ENCODE measurements at places on chromosomes 12 and 14.
A peak's percentile ranks its signal among the peaks of the same experiment; 100 is the strongest.

- DNase-seq: peak; percentile 24
Observed at GRCh38 chr14:55107766-55108554, 21.1 kb upstream of the LGALS3 start.

DNA sequence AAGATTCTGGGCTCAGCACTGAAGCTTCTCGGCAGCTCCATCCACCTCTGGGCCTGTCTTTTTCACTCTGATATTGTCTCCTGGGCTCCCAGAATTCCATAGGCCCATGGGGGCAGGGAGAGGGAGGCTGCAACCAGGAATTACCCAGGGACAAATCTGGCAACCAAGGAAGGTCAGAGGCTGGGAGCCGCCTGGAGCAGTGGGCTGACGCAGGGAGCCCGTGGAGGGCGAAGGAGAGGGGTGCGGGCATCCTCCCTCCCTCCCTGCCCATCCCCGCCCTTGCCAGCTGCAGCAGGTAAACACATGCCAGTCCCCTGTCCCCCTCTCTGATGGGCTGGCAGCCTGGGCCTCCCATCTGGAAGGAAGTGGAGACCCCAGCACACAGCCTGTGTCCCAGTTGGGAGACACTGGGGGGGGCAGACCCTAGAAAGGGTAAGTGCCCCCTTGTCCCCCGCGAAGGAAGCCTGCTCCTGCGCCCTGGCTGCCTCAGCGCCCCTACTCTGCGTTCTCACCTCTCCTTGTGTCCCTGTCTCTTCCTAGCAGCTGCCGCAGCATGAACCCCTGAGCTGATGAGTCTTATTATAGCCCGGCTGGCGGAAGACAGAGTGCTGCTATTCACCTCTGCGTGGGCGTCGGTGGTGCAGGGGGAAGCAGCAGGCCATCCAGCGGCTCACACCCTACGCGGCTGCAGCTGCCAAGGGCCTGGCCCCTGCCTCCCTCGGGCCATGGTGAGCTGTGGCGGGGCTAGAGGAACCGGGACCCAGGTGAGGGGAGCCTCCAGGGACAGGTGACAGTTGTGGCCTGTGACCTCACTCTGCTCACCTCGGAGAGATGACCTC, 6.7 kb downstream of the LRTM2 start:
- no peak for DNase-seq

DNA sequence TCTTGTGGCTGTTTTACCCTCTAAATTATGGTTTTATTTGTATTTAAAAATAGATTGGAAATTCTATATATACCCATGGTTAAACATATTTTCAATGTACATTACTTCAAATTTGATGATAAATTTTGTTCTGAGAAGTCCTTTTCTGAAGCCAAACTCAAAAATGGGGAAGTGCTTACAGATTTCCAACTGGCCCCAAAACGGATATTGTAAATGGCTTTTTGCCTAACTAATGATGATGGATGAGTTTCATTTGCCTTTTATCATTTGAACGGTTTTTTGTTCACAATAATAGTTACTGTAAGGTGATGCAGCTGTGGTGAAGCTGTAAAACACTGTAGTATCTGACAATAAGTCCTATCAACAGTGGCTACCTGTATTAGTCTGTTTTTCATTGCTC, 136.9 kb downstream of the FUT8 start:
- DNase-seq: no peak

DNA sequence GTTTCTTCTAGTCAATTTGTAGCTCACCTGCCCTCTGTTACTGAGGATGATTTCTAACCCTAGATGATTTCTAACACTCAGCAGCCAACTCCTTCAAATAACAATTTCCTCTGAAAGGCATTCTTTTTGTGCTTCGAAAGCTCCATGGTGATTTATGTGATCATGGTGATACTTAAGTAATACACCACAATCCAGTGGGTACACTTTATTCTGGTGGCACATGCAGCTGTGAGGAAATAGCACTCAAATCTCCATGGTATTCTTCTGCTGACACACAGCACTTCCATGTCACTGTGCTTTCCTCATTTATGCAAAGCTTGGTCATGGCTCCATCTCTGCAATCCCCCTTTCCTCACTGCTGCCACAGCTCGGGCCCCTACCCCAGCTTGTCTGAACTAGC, 73.7 kb downstream of the PTPN21 start:
- DNase-seq: no peak

DNA sequence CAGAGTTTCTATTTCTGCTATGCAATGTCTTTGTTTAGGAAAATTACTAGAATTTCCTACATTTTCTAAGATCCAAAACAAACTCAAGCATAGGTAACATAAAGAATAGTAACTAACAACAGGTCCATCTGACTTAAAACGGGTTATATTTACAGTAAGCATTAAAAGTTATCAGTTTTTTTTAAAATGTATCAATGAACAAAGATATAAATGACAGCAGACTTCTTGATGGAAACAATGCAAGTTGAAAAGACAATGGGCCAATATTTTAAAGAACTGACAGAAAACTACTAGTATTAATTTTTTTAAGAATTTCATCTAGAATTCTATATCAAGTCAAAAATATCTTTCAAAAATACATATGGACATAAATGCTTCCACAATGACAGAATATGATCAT, 367.1 kb upstream of the MGAT4C start:
- no peak for DNase-seq

- no peak for DNase-seq
Observed at GRCh38 chr12:57895389-57896114, 45.8 kb upstream of the ATP23 start.

DNA sequence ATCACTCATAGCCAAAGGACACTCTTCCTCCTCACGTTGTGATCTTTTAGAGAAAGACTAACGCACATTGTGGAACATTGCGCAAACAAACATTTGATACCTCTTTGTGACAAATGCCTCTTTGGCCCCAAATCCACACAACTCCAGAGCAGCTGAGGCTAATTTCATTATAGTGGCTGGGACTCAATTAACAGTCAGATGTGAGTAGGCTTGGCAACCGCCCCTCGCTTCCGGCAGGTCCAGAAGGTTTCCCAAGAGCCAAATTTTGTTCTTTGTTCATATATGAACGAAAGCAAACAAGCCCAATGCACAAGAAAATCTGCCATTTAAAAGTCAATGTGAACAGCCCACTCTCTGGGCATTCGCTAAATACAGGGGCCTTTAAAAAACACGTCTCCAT, 273.9 kb downstream of the GLT1D1 start:
- DNase-seq: no peak

- no peak for DNase-seq
Observed at GRCh38 chr12:45575417-45575816, 154.1 kb upstream of the ARID2 start.

GRCh38 chr14:94904636-94905035, 134.7 kb upstream of the GSC start:
- DNase-seq: no peak

- no peak for DNase-seq
Observed at GRCh38 chr12:117819160-117819559, 149.6 kb downstream of the KSR2 start.

DNA sequence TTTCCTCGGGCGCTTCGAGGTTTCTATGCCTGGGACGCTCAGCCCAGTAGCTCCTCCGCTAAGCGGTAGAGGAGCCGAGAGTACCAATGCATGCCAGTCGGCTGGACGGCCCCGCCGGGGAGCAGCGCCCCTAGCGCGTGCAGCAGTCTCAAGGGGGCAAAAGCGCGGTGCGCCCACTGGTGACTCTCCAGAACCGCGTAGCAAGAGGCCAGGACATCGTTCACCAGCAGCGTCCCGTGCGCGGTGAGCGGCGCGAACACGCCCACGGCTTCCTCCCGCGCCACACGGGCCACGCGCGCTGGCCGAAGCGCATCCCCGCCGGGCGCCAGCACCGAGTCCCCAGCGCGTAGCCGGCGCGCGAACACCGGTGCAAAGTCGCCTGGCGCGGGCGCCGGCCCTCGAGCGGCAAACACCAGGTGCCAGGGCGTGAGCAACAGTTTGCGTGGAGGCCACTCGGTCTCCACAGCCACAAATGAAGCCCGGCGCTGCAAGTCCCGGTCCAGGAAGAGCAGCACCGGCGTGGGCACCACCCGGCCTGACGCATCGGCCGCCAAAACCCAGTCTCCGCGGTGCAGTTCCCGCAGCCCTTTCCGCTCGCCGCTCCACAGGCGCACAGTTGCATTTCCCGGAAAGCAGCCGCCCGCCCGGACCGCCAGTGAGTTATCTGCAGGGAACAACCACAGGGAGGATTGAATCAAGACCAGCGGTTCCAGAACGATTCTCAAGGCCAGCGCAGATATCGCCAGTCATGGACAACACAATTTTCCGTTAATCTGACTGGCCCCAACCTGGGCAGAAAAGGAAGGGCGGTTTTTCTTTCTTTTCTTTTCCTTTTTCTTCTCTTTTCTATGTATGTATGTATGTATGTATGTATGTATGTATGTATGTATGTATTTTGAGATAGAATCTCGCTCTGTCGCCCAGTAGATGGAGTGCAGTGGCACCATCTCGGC, 4.5 kb downstream of the DHH start:
- peak; percentile 60 for DNase-seq

- DNase-seq: no peak
Observed at GRCh38 chr12:110697236-110697635, 8.3 kb upstream of the HVCN1 start.

GRCh38 chr14:34088914-34089313, 138.0 kb upstream of the EGLN3 start:
- no peak for DNase-seq

GRCh38 chr12:58455136-58455535, 465.2 kb downstream of the LRIG3 start:
- no peak for DNase-seq

GRCh38 chr12:14562279-14562678, 5.4 kb downstream of the PLBD1 start:
- DNase-seq: no peak

DNA sequence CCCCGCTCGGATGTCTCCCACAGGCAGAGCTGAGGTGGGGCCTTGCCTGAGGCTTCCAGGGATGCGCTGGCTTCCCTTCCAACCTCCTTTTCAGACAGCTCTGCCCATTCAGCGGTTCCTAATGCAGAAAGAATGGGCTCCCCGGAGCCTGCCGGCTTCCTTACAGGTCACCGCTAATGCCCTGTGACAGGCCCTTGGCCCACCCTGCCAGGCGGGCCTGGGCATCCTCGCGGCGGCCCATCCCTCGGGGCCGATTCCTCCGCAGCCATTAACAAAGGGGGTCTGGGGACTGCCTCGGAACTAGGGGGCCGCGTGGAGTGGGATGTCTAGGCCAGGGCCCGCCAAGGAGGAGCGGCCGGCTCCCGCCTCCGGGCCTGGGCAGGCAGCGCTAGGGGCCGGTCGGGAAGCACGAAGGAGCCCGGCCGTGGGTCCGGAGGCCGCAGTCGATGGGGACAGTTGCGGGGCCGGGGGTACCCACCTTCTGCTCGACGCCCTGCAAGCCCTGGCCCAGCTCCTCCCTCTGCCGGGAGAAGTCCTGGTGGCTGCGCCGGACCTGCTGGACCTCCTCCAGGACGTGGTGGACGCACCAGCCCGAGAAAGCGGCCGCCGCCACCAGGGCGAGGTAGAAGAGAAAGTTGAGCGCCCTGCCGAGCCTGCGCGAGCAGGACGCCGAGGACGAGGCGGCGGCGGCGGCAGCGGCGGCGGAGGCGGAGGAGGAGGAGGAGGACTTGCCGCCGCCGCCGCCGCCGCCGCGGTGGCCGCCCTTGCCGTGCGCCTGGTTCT, 738 bp downstream of the CKAP4 start:
- DNase-seq: peak; percentile 76

- DNase-seq: no peak
Observed at GRCh38 chr12:78145398-78145797, 314.7 kb downstream of the NAV3 start.

DNA sequence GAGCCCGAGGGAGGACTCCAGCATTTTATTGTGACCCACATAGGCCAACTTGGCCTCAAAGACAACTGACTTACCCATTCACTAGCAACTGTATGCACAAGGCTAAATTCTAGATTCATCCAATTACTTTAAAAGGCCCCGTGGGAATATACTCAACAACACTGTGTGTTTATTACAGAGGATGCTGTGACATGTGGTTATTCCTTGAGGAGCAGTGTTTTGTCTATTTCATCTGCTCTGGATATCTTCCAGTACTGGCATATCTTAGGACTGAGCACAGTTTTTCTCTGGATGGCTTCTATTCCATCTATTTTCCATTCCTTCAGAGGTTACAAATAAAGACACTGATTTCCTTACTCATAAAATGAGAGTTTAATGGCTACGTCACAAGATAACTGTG, 87.2 kb upstream of the KRAS start:
- DNase-seq: no peak

DNA sequence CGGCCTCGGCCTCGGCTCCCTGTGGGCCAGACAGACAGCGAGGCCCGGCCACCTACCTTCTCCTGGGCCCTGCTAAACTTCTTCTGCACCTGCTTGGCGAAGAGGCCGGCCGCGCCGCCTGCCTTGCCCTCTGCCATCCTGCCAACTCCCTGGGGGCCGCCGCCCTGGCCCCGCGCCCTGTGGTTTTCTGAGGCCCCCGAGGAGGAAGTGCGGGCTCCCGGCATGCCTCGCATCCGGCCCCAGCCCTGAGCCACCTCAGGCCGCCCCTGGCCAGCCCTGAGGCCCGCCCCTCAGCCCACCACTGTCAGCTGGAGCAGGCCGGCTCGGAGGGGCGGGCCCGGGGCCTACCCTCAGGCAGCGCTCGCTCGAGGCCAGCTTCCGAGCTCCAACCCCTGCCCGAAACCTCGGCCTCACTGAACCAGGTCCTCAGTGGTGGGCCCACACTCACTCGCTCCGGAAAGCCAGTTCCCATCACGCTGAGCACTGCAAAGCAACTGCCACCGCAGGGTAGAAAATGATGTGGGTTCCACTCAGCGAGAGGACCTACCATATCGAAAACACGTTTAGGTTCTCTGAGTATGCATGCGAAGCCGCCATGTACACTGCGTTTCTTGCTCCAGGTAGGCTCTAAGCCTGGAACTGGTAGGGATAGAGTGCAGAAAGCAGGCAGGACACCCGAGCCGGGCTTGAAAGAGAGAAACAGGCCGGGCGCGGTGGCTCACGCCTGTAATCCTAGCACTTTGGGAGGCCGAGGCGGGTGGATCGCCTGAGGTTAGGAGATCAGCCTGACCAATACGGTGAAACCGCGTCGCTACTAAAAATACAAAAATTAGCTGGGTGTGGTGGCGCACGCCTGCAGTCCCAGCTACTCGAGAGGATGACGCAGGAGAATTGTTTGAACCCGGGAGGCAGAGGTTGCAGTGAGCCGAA, at the start of gene BIN2:
BIN2 (minus strand) TSS at position 209 of the 930 bp plus-strand sequence; CDS start at position 137, 72 bp downstream.
- DNase-seq: peak; percentile 86

GRCh38 chr12:120961604-120962531, 16.5 kb upstream of the HNF1A start:
- no peak for DNase-seq

GRCh38 chr14:88870777-88871176, 46.3 kb downstream of the TTC8 start:
- DNase-seq: no peak

DNA sequence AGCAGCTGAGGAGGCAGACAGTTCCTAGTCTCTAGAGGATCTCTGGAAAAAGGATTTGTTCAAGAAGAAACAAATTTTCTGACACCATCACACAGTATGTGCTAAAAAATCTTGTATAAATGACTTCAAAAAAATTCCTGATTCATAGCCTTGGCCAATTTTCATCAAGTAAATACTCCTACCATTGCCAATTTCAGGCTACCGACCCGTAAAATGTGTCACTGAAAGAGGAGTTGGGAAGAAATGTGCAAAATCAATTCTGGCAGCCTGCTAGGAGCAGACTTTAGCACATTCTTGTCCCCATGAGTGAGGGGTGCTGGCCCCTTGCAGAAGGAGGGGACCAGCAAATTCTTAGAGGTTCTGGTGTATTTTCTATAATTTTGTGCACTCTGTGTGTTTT, 109.4 kb downstream of the TMEM30B start:
- DNase-seq: no peak
